ENCODE measurements at places on chromosomes 2 and 18.

DNA sequence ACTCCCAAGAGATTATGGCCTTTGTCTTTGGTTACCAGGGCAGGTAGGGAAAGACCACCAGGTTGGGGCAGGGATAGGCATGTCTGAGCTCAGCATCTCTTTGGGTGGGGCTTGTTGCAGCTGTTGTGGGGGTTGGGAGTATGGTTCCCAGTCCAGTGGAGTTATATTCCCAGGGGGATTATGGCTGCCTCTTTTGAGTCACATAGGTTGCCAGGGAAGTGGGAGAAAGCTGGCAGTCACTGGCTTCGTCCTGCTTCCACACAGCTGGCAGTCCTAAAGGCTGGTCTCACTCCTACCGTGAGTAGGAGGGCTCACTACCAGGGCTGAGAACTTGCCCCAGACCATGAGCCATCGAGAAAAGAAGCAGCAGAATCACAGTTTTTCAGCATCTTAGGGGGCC is 79.1 kb downstream of the LYPD6 start:
- ATAC-seq: peak; percentile 16

DNA sequence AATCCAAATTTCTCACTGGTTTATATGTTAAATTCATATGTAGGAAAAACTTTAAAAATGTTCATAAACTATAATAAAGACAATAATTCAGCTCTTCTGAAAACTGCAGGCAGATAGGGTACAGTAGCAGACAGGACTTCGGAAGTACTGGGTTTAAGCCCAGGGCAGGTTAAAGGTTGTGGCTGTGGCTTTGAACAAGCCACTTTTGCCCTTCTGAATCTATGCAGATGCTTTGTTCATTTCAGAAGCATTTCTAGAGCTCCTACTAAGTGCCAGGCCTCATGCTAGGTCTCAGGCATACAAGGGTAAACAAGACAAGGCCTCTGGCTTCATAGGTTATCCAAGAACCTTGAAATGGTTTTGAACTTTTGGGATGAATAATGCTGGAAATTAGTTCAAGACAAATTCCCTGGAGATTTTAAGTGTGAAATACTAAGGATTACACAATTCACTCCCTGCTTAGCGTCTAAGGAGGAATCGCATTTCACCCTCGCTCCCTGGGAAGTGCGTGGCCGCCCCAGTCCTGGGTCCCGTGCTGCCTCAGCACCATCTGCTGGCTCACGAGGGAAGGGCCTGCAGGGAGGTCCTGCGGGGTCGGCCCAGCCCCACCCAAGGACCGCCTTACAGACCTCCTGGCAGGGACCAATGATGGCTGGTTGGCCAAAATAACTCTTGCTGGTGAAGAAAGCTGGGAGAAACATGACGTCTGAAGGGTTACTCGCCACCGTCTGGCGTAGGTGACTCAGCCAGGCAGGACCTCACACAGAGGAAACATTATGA is 67.7 kb upstream of the L3MBTL4 start:
- ATAC-seq: peak; percentile 71

GRCh38 chr2:188032306-188032705 is 259.4 kb upstream of the GULP1 start:
- ATAC-seq: no peak

- no peak for ATAC-seq
These were observed 119.6 kb downstream of the FAM210A start for GRCh38 chr18:13606604-13607254.

GRCh38 chr2:143139835-143140393 is 10.7 kb downstream of the ARHGAP15 start:
- no peak for ATAC-seq

GRCh38 chr18:27636576-27637085 is 451.5 kb upstream of the CHST9 start:
- ATAC-seq: no peak

DNA sequence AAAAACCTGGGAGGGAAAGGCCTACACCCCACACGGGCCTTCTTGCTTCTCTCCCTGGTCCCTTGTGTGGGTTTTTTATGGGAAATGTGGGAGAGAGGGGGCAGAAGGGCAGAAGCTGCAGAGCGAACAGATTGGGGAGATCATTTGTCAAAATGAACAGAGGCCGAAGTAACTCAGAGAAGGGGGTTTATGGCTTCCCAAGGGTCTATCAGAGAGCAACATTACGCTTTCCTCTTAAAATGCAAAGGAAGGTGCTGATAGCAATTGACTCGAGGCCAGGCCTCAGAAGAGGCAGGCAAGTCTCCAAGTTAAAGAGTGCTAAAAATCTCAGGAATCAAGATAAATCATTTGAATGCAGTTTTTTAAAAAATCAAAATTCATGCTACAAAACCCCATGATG is 101.5 kb downstream of the SGPP2 start:
- no peak for ATAC-seq

- no peak for ATAC-seq
These were observed 143.0 kb upstream of the MYCN start for GRCh38 chr2:15797231-15797938.

DNA sequence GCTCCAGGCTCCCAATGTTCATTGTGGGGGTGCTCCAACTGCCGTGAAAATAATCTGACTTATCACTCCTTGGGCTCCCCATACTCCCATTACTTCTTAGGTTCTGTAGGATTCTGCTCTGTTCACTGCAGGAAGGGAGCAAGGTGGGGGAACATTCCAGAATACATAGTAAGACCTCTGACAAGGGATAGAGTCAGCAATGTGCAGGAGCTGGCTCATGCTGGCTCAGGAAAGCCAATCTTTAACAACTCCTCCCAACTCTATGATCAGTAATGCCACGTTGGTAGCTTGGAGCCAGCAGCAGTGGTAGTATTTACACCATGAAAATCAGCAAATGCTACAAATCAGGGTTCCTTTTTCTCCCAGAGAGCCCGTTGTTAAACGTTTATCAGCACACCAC is 44.4 kb downstream of the FECH start:
- no peak for ATAC-seq

DNA sequence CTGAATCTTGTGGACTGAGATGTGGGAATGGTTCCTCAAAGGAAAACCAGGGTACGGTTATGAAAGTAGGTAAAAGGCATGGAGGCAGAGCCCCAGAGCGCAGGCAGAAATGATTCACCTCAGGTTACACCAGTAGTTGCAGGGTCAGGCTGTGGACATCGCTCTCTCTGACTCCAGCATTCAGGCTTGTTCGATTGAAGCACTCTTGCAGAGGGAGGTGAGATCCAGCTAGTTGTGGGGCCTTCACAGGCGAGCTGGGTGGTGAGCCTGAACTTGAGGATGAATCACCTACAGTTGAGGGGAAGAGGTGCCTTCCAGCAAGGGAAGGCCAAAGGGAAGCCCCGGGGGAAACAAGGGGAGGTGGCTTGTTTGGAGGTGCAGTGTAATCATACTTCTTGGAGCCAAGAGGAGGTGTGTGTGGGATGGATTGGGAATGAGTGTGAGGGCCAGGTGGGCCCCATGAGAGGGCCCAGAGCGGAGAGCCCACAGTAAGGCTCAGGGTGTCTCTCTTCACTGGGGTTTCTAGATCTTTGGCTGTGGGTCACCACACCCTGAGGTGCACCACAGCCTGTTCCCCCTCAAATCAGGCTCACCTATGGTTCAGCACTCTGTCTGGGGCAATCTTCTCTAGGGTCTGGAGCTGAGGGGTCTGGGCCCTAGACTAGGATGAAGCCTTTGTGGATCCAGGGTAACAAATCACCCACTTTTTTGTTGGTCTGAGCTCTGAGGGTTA is 48.5 kb upstream of the MCFD2 start:
- no peak for ATAC-seq

DNA sequence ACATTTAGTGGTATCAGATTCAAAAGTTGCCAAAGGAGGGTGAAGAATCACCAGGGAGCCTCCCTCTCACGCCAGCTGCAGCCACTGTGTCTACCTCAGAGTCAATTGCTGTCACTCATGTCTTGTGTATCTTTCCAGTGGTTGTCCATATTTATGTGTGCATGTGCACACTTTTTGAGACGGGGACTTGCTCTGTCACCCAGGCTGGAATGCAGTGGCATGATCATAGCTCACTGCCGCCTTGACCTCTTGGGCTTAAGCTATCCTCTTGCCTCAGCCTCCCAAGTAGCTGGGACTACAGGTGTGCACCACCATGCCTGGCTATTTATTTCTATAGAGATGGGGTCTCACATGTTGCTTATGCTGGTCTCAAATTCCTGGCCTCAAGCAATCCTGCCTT is 4.0 kb downstream of the MOCOS start:
- ATAC-seq: no peak

Data from stimulated activated memory B cell treated with anti-CD40 and anti-IgM and Interleukin-4, amounts not matched to agents 10 μg/mL and 1 μg/mL and 100 μg/mL, for 72 hours (primary cell).